ENCODE measurements at places on chromosomes 4 and X.

DNA sequence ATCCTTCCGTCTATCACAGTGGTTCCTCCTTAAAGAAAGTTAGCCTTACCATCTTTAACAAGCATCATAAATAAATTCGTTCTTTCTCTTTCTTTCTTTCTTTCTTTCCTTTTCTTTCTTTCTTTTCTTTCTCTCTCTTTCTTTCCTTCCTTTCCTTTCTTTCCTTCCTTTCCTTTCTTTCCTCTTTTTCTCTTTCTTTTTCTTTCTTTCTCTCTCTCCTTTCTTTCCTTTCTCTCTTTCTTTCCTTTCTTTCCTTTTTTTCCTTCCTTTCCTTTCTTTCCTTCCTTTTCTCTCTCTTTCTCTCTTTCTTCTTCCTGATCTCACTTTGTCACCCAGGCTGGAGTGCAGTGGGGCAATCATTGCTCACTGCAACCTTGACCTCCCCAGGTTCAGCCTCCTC is 60.4 kb downstream of the ENPP6 start:
- H3K27ac ChIP-seq: no peak overlapping the region
- H3K4me1 ChIP-seq: no peaks in the 10 kb centered on the region
- H3K27me3 ChIP-seq: no peaks in the 10 kb centered on the region
- H3K4me3 ChIP-seq: no peak overlapping the region
- DNase-seq: no peak

DNA sequence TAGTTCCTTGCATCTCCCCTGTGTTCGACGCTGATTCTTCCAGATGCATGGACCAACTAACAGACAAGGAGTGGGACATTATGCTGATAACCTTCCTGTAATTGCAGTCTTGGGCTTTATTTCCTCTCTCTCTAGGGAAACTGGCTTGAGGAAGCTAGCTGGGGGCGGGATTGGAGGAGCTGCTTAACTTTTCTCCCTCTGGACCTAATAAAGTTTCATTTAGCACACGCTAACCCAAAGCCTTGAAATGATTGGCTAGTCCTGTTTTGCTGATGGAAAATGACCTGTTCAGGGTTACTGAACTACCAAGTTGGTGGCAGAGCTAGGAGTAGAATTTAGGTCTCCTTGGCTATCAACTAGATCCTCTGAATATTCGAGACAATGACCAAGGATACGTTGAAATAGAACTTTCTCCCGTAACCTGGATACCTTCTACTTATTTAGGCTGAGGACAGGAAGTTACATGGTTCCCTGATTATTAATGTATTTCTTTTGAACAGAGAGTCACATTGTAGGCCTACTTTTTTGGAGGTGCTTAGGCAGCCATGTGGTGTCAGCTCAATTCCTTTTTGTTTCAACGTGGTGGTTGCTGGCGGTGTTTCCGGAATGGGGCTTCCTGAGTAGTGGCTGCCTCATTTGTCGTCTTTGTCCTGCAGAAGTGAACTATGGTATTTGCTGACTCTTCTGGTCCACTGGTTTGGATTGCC is 2.0 kb downstream of the PGK1 start:
- H3K36me3 ChIP-seq: no peaks in the 10 kb centered on the region
- DNase-seq: no peak
- H3K4me1 ChIP-seq: peaks cover 8% of the 10 kb centered on the region
- H3K27me3 ChIP-seq: no peaks in the 10 kb centered on the region

DNA sequence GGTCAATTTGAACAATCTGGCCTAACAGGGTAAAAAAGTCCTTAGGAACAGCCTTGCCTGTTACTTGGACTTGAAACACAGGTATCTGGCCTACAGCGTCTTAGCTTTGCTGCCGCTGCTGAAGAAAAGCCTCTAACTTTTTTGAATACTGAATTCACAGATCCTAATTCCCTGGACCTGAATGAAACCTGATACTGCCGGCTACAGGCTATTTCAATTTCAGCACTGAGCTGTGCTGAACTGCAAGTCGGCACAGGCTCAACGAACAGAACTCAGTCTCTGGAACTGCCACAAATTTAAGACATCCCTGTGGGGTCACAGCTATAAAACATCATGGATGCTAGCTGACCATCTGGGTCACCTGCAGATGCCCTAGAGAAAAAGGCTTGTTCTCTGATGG is 7.2 kb downstream of the NR0B1 start:
- no peak for DNase-seq
- H3K4me3 ChIP-seq: no peak overlapping the region
- no peak overlapping the region for H3K27ac ChIP-seq
- no peaks in the 10 kb centered on the region for H3K4me1 ChIP-seq
- no peaks in the 10 kb centered on the region for H3K27me3 ChIP-seq
- no peaks in the 10 kb centered on the region for H3K36me3 ChIP-seq

DNA sequence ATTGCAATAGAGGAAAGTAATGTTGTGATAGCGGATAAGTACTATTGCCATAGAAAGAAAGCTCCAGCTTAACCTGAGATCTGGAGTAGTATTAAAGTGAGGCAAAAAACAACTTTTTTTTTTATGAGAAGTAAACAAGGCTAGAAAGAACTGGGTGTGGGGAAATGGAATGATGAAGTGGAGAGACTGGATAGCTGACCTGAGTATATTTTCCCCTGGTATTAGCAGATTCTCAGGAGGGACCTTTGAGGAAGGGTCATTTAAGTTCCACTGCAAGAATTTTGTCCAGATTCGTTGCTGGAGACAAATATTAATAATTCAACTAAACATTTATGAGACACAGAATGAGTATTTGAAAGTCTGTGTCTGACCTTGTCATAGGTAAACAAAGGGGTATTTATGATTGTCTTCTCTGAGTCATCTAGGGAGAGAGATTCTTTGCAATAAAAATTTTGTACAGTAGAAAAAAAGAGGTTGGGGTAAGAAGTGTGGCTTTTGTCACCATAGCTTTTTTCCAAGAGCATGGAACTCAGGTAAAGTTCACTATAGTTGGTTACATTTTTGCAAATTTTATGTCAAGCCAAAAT is 2095.9 kb downstream of the ARAP2 start:
- H3K36me3 ChIP-seq: no peaks in the 10 kb centered on the region
- DNase-seq: no peak
- H3K27ac ChIP-seq: no peak overlapping the region

- DNase-seq: no peak
- peaks cover 3% of the 10 kb centered on the region for H3K4me1 ChIP-seq
- H3K27me3 ChIP-seq: no peaks in the 10 kb centered on the region
Observed at GRCh38 chrX:48579259-48579658, 5.0 kb downstream of the RBM3 start.

GRCh38 chrX:134186362-134187121 is 50.4 kb upstream of the CCDC160 start:
- no peaks in the 10 kb centered on the region for H3K36me3 ChIP-seq
- no peaks in the 10 kb centered on the region for H3K4me1 ChIP-seq
- H3K27me3 ChIP-seq: no peaks in the 10 kb centered on the region
- no peak overlapping the region for H3K27ac ChIP-seq
- H3K4me3 ChIP-seq: no peak overlapping the region

DNA sequence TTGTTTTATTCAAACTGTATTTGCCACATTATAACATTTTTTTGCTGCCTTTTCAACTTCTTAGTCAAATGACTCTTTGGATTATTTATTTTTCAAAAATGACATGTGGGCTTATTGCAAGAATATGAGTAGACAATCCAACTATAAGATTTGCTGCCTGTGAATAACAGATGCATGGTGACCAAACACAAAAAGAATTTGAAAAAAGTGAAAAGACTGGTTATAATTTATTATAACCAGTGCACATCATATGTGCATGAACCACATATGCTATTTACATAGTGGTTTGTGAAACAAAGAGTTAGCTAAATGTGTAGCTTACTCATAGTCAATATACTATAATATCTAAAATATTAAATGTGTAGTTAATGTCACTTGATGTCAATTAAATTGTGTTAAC is 2086.8 kb downstream of the ARAP2 start:
- H3K4me3 ChIP-seq: no peak overlapping the region
- no peaks in the 10 kb centered on the region for H3K36me3 ChIP-seq
- DNase-seq: no peak
- H3K4me1 ChIP-seq: no peaks in the 10 kb centered on the region
- no peak overlapping the region for H3K27ac ChIP-seq
- H3K27me3 ChIP-seq: no peaks in the 10 kb centered on the region

- H3K4me1 ChIP-seq: peaks cover 5% of the 10 kb centered on the region
- no peak overlapping the region for H3K4me3 ChIP-seq
- H3K27me3 ChIP-seq: no peaks in the 10 kb centered on the region
- no peaks in the 10 kb centered on the region for H3K36me3 ChIP-seq
Observed at GRCh38 chr4:78811034-78811433, 34.9 kb downstream of the BMP2K start.

DNA sequence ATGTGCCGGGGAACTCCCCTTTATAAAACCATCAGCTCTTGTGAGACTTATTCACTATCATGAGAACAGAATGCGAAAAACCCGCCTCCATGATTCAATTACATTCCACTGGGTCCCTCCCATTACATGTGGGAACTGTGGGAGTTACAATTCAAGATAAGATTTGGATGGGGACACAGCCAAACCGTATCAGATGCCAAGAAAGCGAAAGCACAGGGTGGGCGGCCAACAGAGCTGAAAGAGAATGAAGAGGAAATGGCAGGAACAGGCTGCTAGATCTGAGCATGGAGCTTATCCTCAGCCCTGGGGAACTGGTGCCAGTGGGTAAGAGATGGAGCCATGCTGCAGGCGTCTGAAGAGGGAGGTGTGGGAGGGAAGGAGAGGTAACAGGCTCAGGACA is 117.7 kb upstream of the PNPLA4 start:
- DNase-seq: no peak
- H3K36me3 ChIP-seq: no peaks in the 10 kb centered on the region
- no peaks in the 10 kb centered on the region for H3K4me1 ChIP-seq
- H3K27me3 ChIP-seq: no peaks in the 10 kb centered on the region
- H3K4me3 ChIP-seq: no peak overlapping the region
- H3K27ac ChIP-seq: no peak overlapping the region

GRCh38 chr4:47219586-47219985 is 188.2 kb downstream of the GABRB1 start:
- DNase-seq: no peak
- no peak overlapping the region for H3K4me3 ChIP-seq
- H3K36me3 ChIP-seq: no peaks in the 10 kb centered on the region
- H3K27me3 ChIP-seq: no peaks in the 10 kb centered on the region

DNA sequence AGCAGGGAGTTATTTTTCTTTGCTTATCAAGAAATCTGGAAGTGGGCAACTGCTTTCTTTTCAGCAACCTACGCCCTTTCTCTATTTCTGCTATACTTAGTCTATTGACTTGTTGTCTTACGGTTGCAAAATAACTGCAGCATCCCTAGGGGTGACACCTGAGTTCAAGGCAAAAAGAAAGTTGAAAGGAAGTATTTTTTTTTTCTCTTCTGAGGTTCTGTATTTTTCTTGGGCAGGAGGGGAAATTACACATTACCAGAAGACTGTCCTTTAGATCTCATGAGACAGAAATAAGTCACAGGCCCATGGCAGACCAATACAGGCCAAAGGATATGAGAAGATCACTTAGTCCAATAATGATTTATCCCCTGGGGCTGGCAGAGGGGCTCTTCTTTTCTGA is 204.7 kb upstream of the CASK start:
- no peaks in the 10 kb centered on the region for H3K27me3 ChIP-seq
- no peak for DNase-seq
- H3K27ac ChIP-seq: no peak overlapping the region
- H3K4me1 ChIP-seq: no peaks in the 10 kb centered on the region
- no peak overlapping the region for H3K4me3 ChIP-seq

- no peaks in the 10 kb centered on the region for H3K36me3 ChIP-seq
- H3K27me3 ChIP-seq: no peaks in the 10 kb centered on the region
- DNase-seq: no peak
Observed at GRCh38 chrX:136162827-136163570, 15.7 kb downstream of the FHL1 start.

GRCh38 chrX:45850775-45851433 is 650.2 kb upstream of the DIPK2B start:
- no peaks in the 10 kb centered on the region for H3K4me1 ChIP-seq
- peak overlapping the region; percentile 71 for H3K4me3 ChIP-seq
- DNase-seq: no peak
- no peaks in the 10 kb centered on the region for H3K27me3 ChIP-seq
- no peaks in the 10 kb centered on the region for H3K36me3 ChIP-seq
- H3K27ac ChIP-seq: peak overlapping the region; percentile 91

Measured in esophagus squamous epithelium (tissue), 5 donors.